ENCODE measurements at places on chromosomes 3 and 15. TPM values are rescaled to one million over a fixed set of nuclear protein-coding genes. Genes with fewer than 3 reads are reported as not detected.

Gene SEMA6D
- total RNA-seq = 28.1 TPM

Gene HRG
- 1.7 TPM for total RNA-seq

Gene FMN1
- 0.70 TPM for total RNA-seq

Gene PARP15
- 0.32 TPM for total RNA-seq

- H3K4me3 ChIP-seq = no peak overlapping the region
- H3K27ac ChIP-seq = peak overlapping the region; percentile 46
- peaks cover 7% of the 10 kb centered on the region for H3K4me1 ChIP-seq
- DNase-seq = no peak
These were observed 12.6 kb downstream of the NFKBIZ start for GRCh38 chr3:101861789-101862415.

- peak; percentile 90 for DNase-seq
- no peaks in the 10 kb centered on the region for H3K27me3 ChIP-seq
- no peak overlapping the region for H3K4me3 ChIP-seq
- no peak overlapping the region for H3K27ac ChIP-seq
- H3K36me3 ChIP-seq = no peaks in the 10 kb centered on the region
These were observed 18.0 kb upstream of the LOXL1 start for GRCh38 chr15:73908030-73908821.

GRCh38 chr3:195160257-195160898 is 110.6 kb downstream of the XXYLT1 start:
- H3K27me3 ChIP-seq = no peaks in the 10 kb centered on the region
- no peaks in the 10 kb centered on the region for H3K36me3 ChIP-seq
- no peak overlapping the region for H3K4me3 ChIP-seq
- peak overlapping the region; percentile 70 for H3K27ac ChIP-seq
- peaks cover 34% of the 10 kb centered on the region for H3K4me1 ChIP-seq

- H3K27me3 ChIP-seq = no peaks in the 10 kb centered on the region
- H3K27ac ChIP-seq = no peak overlapping the region
- H3K4me1 ChIP-seq = no peaks in the 10 kb centered on the region
These were observed 54.7 kb upstream of the CMC1 start for GRCh38 chr3:28186748-28187147.

- H3K4me3 ChIP-seq = no peak overlapping the region
- H3K4me1 ChIP-seq = no peaks in the 10 kb centered on the region
- H3K27ac ChIP-seq = no peak overlapping the region
- no peaks in the 10 kb centered on the region for H3K27me3 ChIP-seq
- no peaks in the 10 kb centered on the region for H3K36me3 ChIP-seq
These were observed 464.3 kb downstream of the EPHA3 start for GRCh38 chr3:89571707-89572106.

DNA sequence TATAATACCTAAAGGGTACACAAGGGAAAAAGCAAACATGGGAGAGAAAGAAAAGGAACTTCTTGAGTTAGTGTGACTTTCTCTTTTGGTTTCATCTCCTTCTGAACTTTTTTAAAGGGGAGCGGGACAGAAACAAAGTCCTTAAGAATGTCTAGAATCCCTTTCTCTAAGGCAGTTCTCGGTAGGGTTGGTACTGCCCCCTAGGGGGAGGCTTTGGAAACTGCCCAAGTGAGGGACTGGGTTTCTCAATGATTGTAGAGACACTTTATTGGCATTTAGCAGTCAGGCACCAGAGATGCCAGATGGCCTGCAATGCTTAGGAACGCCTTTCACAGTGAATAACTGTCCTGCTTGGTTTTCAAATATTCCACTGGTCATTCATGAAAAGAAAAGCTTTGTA is 172.7 kb downstream of the WDR72 start:
- no peak overlapping the region for H3K4me3 ChIP-seq
- peak; percentile 70 for DNase-seq
- H3K36me3 ChIP-seq = no peaks in the 10 kb centered on the region
- no peak overlapping the region for H3K27ac ChIP-seq
- no peaks in the 10 kb centered on the region for H3K4me1 ChIP-seq

- H3K4me1 ChIP-seq = peaks cover 56% of the 10 kb centered on the region
- no peaks in the 10 kb centered on the region for H3K36me3 ChIP-seq
- H3K4me3 ChIP-seq = no peak overlapping the region
- peak; percentile 67 for DNase-seq
- no peaks in the 10 kb centered on the region for H3K27me3 ChIP-seq
These were observed 86.6 kb downstream of the FNDC3B start for GRCh38 chr3:172125963-172126457.

DNA sequence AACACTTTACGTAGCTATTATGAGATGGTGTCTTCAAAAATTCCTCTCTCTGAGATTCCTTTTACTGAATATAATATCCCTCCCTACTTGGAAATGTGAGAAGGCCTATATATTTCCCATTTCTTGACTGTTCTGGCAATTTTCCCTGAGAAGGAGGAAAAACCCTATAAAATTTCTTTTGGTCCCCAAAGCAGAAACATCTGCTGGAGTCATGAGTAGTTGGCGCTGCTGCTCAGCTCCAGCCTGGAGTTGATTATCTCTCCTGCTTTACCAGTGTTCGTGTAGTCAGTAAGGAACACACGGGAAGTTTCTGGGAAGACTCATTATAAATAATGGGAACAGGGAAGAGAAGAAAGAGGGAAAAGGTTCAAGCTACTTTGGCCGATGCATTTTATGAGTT is 680.1 kb downstream of the EPHA3 start:
- no peaks in the 10 kb centered on the region for H3K36me3 ChIP-seq
- no peak overlapping the region for H3K4me3 ChIP-seq
- H3K27ac ChIP-seq = peak overlapping the region; percentile 4
- no peaks in the 10 kb centered on the region for H3K4me1 ChIP-seq
- H3K27me3 ChIP-seq = no peaks in the 10 kb centered on the region

GRCh38 chr15:98914626-98915025 is 93.0 kb downstream of the PGPEP1L start:
- no peaks in the 10 kb centered on the region for H3K36me3 ChIP-seq
- no peaks in the 10 kb centered on the region for H3K27me3 ChIP-seq
- DNase-seq = no peak
- peak overlapping the region; percentile 62 for H3K27ac ChIP-seq
- no peaks in the 10 kb centered on the region for H3K4me1 ChIP-seq

GRCh38 chr15:74006774-74007639 is 12.5 kb downstream of the PML start:
- peak overlapping the region; percentile 8 for H3K27ac ChIP-seq
- H3K4me1 ChIP-seq = peaks cover 16% of the 10 kb centered on the region
- H3K36me3 ChIP-seq = no peaks in the 10 kb centered on the region
- no peaks in the 10 kb centered on the region for H3K27me3 ChIP-seq
- DNase-seq = no peak
- H3K4me3 ChIP-seq = no peak overlapping the region

DNA sequence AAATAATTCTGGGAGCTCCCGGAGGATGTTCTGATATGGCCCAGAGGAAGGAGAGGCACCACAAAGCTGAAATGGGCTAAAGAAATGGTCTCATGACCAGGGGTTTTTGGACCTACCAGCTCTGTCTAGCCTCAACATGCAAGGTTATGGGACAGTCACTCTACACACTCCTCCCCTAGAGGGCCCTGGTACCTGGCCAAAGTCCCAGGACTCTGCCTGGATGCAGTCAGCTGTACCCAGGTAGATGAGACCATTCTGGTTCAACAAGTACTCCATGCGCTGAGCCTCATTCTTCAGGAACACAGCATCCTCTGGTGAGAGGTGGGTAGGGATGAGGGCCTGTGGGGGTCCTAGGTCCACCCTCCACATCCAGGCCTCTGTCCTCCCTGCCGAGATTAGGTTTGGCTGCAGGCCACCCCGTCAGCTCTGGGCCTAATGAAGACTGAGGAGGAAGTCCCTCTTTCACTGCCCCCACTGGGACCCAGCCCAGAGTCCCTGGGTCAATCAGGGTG is 9.5 kb downstream of the EPB42 start:
- no peak overlapping the region for H3K4me3 ChIP-seq
- no peak overlapping the region for H3K27ac ChIP-seq
- no peaks in the 10 kb centered on the region for H3K27me3 ChIP-seq

GRCh38 chr3:184543843-184544512 is 17.6 kb upstream of the EPHB3 start:
- H3K4me1 ChIP-seq = no peaks in the 10 kb centered on the region
- no peaks in the 10 kb centered on the region for H3K36me3 ChIP-seq
